ENCODE measurements at places on chromosomes 16 and 17.

- DNase-seq = no peak
Observed at GRCh38 chr16:74321356-74321755, 24.7 kb downstream of the PSMD7 start.

GRCh38 chr16:30813821-30814189 lies 26.8 kb upstream of the ZNF629 start:
- DNase-seq = no peak

GRCh38 chr17:77126519-77126918 lies 14.2 kb upstream of the SEC14L1 start:
- DNase-seq = no peak

DNA sequence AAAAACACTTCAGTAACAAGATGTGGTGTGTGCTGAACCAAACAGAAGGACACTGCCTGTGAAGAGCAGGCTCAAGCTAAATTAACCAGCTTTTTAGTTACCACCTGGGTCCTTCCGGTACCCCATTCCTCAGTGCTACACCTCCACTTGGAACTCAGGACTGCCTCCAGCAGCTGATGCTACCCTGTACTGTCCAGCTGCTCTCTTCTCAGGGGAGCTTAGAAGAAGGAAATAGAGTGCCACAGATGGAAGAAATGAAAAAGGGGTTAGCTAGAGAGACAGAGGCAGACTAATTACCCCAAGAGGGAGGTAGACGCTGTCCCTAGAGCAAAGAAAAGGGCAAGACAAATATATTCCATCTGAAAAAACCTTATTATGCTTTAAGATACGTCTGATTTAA lies 5.7 kb downstream of the MED13 start:
- no peak for DNase-seq

DNA sequence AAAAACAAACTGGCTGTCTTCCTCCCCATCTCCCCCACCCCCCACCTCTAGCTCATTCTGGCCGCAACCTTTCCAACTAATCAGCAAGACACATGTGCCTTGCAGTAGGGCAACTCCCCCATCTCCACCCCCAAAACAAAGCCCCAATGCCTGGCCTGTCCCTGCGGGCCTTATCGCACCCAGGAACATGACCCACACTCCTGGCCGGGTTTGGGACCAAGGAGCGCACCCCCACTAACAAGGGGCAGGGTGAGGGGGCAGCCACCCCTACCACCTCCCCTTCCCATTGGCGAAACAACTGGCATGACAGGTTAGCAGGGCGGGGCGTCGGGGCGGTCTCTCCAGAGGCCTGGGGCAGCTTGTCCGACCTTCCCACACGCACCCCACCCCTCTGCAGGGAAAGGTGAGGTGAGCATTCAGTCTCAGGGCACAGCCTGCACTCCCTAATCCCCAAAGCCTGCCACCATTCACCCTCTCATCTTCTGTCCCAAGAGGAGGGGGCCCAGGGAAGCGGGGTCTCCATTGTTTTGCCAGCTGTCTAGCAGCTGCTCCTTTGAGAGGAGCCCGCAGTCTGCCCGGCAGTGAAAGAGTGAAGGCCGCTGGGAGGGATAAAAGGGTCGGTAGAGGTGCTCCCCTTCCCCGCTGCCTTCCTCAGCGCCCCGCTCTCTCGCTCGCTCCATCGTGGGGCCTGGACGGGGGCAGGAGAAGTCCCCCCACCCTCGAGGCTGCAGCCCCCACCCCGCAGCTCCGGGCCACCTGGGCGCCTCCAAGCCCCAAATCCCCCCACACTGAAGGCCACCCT lies 765 bp downstream of the MYO18A start:
- DNase-seq = peak; percentile 40

GRCh38 chr16:57844416-57845030 lies 42.2 kb upstream of the KIFC3 start:
- no peak for DNase-seq

DNA sequence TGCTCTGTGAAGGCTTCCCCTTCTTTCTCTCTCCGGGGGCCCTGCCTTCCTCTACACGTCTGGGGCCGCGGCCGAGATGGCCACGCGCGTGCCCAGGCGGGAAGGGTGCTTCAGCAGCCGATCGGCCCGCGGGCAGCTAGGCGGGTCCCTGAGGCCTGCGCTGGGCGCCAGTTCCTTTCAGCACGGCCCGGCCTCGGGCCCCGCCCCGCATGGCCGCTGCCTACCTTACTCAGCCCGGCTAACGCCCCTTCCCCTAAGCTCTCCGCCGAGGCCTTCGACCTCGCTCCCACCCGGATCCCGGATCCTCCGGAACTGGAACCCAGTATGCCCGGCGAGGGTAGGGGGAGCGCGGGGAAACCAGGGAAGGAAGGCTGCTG lies 335 bp downstream of the TMEM11 start:
- DNase-seq = no peak

- DNase-seq = no peak
Observed at GRCh38 chr16:83615141-83615952, 192.4 kb upstream of the HSBP1 start.

DNA sequence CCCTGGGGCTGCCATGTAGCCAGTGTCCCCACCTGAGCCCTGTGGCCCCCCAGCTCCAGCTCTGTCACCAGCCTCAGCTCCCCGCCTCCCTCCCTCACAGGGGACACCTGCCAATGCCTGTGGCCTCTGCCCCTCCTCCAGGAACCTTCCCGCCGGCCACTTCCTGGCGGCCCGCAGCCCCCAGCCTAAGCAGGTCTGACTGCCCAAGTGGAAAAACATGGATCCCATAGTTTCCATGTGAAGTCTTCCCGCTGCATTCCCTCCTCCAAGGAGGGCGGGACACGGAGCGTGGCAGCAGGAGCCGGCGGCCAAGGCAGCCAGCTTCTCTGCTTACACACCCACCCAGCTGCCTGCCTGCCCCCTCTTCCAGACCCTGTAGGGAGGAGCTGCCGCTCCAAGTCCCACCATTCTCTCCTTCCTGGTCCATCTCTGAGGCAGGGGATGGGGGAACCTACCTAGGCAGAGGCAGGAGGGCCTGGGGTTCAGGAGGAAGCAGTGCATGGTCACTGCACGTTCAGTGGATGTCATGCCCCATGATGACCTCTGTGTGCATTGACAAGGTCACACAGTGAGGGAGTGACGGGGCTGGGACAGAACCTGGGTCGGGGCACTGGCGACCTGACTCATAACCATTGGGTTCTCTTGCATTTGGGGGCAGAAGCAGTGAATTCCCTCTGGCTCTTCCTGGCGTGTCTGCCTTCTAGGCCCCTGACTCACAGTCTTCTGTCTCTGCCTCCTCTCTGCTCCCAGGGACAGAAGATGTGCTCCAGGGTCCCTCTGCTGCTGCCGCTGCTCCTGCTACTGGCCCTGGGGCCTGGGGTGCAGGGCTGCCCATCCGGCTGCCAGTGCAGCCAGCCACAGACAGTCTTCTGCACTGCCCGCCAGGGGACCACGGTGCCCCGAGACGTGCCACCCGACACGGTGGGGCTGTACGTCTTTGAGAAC lies 8.7 kb downstream of the VASN start:
- no peak for DNase-seq

DNA sequence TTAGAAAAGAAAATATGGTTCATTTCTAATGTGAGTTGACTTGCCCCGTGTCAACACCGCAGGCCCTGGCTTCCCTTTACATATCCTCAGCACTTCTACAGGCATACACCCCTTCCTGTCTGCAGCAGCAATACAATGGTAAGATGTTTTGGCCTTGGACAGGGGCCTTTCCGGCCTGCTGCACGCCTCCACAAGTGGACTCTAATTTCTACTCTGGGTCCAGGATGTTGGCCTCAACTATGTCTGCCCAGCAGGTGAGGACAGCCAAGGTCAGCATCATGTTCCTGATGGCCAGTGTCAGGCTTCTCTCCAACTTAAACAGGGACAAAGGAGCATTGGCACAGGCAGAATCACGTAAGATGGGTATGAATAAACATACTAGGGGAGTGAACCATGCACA lies 11.0 kb downstream of the C17orf67 start:
- no peak for DNase-seq

DNA sequence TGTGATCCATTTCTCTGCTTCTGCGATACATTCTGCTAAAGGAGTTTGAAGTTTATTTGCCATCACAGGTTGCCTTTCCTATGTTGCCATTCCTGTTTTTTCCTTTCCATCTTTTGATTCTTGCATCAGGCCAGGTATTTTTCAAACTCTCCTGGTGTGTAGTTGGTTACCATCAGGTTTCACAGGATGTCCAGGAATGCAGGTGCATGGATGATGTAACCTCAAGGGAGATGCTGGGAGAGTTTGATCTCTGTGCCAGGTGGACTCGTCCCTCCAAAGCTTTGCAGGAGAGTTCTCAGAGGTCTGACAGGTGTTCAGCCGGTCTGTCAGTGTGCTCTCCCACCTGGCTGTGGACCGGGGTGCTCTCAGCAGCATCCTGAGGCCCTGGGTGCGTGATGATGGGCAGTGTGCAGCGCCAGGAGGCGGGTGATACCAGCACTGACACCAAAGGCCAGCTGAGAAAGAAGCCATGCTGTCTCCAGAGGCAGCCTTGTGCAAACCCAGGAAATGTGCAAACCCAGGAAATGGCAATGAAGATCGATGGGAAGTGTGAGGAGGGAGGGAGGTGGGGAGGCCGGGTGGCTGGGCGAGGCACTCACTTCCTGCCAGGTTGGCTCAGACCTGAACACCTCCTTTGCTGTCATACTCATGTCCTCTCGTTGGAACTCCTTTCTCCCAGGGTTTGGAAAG lies 1.7 kb downstream of the ATP2C2 start:
- no peak for DNase-seq

GRCh38 chr17:41738077-41738800 lies 3.8 kb upstream of the HAP1 start:
- peak; percentile 94 for DNase-seq

- no peak for DNase-seq
Observed at GRCh38 chr16:8935989-8936388, 27.7 kb downstream of the USP7 start.

DNA sequence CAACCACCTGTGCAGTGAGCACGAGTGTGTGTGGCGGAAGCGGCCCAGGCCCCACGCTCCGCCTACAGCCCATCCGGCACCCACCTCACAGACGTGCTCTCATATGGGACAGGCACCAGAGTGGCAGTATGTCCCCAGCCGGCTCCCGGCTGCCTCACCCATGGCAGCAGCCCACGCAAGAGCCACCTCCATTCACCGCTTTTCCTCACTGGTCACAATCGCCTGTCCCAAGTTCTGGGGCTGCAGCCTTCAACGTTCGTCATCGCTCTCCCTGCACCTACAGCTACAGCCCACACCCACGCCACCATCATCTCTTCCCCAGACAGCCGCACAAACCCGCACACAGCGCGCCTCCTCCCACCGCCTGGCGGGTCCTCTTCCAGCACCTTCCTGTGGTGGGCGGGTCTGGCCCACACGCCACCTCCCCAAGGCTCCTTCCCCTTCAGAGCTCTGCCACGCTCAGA lies 17.5 kb upstream of the TRAP1 start:
- DNase-seq = no peak

- DNase-seq = no peak
Observed at GRCh38 chr17:68674029-68674925, 73.1 kb upstream of the FAM20A start.

DNA sequence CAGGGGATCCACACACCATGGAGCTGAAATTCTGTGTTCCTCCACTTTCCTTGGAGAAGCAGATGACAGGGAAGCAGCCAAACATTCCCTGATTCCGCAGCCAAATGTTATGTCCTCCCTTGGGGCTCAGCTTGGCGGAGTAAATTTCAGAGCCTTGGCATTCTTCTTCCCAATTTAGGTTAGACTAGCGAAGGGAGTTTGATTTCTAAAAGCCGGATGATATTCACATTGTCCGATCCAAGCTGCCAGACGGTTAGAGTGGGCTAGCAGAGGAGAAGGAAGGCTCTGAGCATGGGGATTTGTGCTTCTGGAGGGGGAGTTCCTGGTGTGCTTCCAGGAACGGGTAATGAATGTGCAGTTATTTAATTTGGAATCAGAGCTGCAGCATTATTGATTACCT lies 380.4 kb upstream of the EEF2KMT start:
- DNase-seq = no peak

DNA sequence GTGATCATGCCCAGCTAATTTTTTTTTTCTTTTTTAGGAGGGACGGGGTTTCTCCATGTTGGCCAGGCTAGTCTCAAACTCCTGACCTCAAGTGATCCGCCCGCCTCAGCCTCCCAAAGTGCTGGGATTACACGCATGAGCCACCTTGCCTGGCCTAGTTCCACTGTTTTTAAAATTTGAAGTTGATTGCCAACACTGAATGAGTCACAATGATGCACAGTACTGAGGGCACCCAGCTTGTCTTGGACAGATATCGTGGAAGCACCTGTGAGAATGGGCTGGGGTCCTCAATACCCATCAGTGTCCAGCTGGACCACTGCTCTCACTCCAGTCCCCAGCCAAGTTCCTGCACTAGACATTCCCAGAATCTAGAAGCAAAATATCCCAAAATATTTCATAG lies 2.5 kb downstream of the KNOP1 start:
- no peak for DNase-seq

DNA sequence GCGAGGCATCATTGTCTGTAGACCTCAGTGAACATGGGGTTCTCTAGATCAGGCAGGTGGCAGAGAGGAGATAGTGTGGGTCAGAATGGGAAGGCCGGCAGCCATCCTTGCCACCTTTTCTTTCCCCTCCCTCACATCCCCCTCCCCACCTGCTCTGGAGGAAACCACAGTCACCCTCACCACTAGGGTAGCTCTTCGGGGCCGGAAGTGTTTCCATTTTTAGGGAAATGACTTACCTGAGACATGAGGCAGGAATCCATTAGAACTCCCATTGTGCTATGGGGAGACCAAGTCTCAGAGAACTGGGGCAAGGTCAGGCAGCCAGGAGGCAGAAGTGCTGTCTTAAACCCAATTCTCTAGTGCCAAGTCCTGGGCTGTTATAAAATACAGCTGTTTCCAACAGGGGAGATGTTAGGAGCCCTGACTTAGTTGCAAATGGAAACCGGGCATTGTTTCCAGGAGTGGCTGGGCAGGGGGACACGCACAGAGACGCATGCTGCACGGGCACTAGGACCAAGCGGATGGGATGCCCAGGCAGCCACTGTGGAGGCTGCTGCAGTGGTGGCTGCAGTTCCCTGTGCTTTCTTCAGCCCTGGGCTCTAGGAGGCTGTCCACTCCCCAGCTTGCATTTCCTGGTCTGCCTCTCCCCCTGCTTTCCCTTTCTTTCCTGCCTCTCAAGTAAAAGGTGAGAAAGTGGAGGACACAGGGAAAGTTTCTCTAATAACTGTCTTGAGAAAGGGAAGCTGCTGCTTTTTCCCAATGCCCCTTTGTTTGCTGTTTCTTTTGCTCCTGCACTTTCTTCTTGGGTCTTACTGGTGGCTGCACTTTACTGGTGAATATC lies 2.8 kb downstream of the HAS3 start:
- peak; percentile 38 for DNase-seq

GRCh38 chr17:79983456-79983855 lies 52.2 kb downstream of the TBC1D16 start:
- no peak for DNase-seq

GRCh38 chr16:48999508-48999907 lies 282.1 kb downstream of the CBLN1 start:
- DNase-seq = no peak

DNA sequence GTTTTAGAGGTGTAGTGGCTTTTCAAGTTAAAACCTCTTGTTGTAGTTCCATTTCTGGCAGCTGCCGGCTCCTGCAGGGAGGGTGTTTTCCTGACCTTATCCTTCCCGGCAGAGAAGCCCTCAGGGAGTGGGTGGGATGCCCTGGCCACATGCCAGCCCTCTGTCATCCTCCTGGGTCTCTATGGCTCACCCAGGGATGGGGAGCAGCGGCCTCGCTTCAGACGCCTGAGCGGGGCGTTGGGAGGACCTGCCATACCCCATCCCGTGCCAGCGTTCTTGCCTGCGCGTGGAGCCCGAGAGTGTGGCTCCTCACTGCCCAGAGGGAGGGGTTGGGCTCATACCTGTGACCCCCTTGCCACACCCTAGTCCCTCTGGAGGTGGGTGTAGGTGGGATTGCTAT lies 11.9 kb downstream of the KCNJ12 start:
- DNase-seq = no peak

GRCh38 chr17:3964203-3965117 lies at the start of gene ATP2A3:
Gene ATP2A3 (minus strand): TSS chr17:3964437. CDS start chr17:3964291, 146 bp downstream.
- DNase-seq = peak; percentile 95
